ENCODE measurements at places on chromosomes 11 and 22.
A peak's percentile ranks its signal among the peaks of the same experiment; 100 is the strongest.

GRCh38 chr11:76048763-76049162 is 157.5 kb downstream of the WNT11 start:
- DNase-seq: no peak

DNA sequence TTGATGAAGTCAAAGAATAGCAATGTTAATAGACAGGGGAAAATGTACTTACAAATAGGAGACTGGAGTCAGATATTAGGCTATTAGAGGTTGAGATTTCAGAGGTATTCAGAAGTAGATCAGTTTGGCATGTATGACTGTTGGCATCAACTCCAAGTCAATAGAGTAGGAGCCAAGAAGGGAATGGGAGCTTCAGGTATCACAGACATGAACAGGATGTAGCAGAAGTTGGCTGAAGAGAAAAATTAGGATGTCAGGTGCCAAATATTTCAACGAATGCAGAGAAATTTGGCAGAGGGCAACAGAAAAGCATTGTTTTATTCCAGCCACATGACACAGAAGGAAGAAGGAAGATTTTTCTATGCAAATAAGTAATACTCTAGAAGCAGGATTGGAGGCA is 69.7 kb downstream of the GLYATL1 start:
- no peak for DNase-seq

GRCh38 chr11:125451400-125452124 is 44.5 kb downstream of the FEZ1 start:
- DNase-seq: peak; percentile 44

DNA sequence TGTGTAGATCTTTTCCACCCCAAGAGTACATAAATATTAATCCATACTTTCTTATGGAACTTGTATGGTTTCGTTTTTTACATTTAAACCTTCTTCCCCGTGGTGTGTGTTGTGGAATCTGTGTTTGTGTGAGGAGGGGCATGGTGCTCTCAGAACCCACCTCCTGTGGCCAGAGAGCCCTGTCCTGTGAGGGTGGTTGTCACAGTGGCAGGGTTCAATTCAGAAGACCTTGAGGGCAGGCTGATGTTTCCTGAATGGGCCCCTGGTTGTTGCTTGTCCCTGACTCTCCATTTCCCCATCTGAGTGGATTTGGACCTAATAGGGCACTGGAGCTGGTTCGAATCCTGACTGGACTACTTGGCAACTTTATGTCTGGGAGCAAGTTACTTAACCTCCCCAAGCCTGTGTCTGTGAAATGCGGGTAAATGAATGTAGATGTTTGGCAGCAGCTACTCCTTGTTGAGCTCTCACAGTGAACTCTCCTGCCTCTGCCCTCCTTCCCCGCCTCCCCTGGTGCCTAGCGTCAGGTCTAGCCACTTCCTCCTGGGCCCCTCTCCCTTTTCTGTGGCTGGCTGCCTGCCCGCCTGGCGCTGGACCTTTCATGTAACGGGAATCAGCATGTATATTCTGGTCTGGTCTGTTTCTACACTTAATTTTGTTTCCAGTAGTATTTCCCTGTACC is 7.3 kb downstream of the NEAT1 start:
- no peak for DNase-seq

GRCh38 chr11:67366961-67367760 is 6.2 kb downstream of the CLCF1 start:
- peak; percentile 56 for DNase-seq

DNA sequence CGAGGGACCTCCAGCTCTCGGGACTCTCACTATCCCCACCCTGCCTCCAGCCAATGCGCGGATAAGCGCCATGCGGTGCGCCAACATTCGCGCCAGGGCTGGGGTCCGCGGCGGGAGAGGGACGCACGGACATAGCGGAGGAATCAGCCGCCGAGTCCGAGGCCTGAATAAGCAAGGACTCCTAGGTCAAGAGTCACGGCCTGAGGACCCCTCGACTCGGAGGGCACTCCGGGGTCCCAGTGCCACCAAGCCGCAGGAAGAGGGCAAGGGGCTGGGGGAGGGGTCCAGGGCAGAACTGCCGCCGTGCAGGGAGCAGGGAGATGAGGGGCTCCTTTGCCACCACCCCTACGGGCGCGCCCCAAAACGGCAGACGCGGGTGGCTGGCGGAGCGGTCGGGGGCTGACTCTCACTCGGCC is 552 bp downstream of the DSCAML1 start:
- no peak for DNase-seq

DNA sequence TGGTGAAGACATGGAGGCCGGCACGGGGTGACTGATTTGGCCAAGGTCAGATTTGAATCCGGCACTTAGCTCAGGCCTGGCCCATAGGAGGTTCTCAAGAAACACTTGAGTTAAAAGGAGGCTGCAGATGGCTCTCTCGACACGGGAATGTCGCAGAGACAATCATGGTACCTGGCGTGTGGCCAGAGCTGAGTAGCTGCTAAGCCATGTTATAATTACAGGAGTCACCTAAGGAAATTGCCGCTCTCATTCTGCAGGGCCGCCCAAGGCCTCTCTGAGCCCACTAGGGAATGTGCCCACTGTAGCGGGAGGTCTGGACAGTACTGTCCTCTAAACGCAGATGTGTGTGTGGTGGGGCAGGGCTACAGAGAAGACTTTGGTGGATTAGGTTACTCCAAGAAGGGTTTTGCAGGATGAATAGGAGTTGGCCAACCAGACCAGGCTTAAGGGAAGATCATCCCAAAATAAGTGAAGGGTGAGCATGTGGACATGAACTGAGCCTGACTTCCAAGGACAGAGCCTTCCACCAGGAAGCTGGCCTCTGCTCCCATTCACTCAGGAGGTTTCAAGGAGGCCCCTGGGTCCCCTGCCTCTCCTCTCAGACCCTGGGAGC is 19.3 kb upstream of the PRR5 start:
- DNase-seq: no peak

GRCh38 chr11:75424396-75424795 is 8.6 kb downstream of the KLHL35 start:
- no peak for DNase-seq
